Activated CD4-positive, alpha-beta T cell treated with anti-CD3 and anti-CD28 coated beads, Interleukin-2, amount 50 U/mL, for 1 hour (primary cell): ENCODE measurements at places on chromosomes 12 and 14.

- DNase-seq = no peak
These were observed 4.0 kb upstream of the INF2 start for GRCh38 chr14:104685216-104685997.

- DNase-seq = no peak
These were observed 3.7 kb upstream of the ETFBKMT start for GRCh38 chr12:31655792-31656191.

- DNase-seq = no peak
These were observed 16.4 kb upstream of the RAB35 start for GRCh38 chr12:120132863-120133385.

GRCh38 chr12:43105426-43105981 lies 446.5 kb downstream of the ADAMTS20 start:
- no peak for DNase-seq

GRCh38 chr14:69980457-69981425 lies 101.5 kb downstream of the SMOC1 start:
- DNase-seq = no peak

DNA sequence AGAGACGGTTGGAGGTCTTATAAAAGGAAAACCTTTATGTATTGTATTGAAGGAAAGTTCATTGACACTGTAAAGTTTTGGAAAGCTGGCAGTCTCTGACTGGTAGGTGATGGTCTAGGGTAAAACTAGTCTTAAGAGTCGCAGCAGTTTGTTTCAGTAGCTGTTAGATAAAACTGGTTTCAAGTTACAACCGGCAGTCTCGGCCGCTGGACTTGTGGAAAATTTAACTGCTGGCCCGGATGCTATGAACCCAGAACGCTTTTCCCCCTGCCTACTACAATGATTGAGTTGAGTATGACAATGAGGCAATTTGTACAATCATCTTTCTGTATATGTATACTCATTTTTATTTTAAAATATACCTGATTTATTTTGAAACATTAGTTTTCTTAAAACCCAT lies 1426.9 kb downstream of the AACS start:
- DNase-seq = no peak
